H7 (cell line): ENCODE measurements at places on chromosomes 6 and 20.

DNA sequence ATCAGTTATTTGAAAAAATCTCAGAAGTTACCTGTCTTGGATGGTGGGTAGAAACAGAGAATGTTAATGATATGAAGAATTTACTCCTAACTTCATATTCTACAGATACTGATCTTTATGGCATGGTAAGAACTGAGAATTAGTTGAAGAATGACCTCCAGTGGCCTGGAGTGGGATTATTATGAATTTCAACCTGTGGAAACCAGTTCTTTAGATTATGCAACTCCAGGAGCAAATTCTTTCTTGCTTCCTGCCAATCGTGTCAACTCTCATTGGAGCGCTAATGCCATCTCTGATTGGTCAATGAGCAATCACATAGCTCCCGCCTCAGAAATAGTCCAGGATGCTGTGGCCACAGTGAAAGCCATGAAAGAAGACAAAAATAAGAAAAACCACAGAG, 40.6 kb downstream of the LYRM2 start:
- DNase-seq: no peak

- DNase-seq: no peak
Measured at GRCh38 chr6:30150671-30151395, 10.2 kb downstream of the TRIM10 start.

DNA sequence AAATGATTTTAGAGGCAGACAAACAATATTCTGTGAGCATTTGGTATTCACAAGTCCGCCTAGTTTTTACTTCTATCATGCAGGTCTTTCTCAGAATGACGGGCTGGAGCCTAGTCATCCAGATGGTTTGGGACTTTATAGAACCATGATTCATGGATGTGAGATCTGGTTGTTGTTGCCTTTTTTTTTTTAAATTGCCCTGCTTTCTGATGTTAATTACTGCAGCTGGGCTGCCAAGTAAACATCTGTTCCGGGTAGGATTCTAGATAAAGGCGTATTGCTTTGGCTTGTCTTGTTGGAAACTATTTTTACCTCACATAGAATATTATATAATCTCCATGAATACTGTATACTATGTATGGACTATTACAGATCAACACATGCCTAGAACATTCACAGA, 58.1 kb downstream of the RNF217 start:
- peak; percentile 10 for DNase-seq

- no peak for DNase-seq
Measured at GRCh38 chr20:21421601-21422236, 24.4 kb upstream of the NKX2-4 start.

- no peak for DNase-seq
Measured at GRCh38 chr6:147131532-147132128, 72.6 kb upstream of the STXBP5 start.
